T-helper 22 cell (primary cell): ENCODE measurements at places on chromosomes 5 and 9.

- DNase-seq: no peak
Measured at GRCh38 chr5:151873701-151874100, 51.0 kb downstream of the GLRA1 start.

GRCh38 chr9:137407590-137408300, 15.2 kb downstream of the EXD3 start:
- DNase-seq: no peak

GRCh38 chr9:92534204-92534603, 1.6 kb downstream of the ECM2 start:
- DNase-seq: no peak

DNA sequence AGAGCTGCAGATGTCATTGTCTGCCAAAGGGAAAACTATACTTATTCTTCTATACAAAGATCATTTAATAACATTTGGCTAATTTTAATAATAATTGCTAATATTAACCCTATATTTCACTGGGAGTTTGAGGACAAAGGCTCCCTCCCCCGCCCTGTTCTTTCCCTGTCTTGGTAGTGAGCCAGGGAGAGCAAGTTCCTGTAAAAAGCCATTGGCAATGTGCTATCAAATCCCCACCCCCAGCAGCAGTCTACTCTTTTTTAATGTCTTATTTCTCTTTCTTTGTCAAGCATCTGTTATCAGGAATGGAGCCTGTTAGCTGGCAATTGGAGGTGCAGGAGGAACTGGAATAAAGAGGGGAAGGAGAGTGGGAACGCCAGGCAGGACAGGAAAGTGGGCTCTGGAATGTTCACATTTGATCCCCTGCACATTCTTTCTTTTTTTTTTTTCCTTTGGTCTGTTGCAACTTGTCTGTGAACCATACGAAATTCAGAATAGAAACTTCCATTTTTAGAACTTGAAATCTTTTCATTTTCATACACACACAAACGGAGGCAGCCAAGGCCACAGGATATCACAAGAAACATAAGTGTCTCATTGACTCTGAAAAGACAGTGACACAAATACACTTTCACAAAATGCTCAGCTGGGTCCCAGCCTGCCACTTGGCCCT, 664.8 kb upstream of the ZNF608 start:
- DNase-seq: no peak

GRCh38 chr9:113474360-113475028, 11.0 kb downstream of the RGS3 start:
- no peak for DNase-seq

DNA sequence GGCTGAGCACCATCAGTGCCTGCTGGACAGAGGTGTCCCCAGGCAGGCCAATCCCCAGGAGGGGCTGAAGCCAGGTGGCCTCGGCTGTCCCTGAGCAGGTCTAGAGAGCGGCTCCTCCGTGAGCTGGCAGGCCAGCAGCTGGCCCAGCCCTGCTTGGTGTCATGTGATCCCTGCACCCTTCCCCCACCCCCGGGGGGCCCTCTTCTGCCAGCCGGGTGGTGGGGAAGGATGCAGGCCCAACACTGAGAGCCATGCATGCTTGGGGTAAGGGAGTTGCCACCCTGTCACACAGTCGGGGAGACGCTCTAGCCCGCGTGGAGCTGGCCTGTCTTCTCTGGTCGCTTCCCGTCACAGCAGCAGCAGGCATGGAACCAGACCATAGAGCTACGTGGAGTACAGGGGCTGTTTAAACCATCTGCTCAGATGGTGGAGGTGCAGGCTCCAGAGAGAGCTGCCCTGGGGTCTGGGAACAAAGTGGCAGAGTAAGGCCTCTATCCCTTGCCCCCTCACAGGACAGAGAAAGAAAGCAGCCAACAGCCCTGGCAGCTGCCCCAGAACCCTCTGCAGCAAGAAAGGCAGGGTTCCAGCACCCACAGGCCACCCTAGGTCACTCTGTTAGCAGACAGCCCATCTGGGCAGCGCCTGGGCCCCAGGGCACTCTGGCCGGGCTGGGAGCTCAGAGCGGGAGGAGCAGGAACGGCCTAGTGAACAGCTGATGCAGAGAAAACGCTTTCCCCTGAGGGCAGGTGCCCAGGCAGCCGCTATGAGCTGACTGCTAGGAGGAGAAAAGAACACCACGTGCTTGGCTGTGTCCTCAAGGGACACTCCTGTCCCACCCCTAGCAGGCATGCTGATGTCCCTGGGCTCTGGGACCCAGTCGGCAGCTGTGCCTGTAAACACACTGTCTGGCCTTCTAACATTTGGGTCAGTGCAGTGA, 6.8 kb downstream of the RALGDS start:
- DNase-seq: no peak

GRCh38 chr5:146254223-146254622, 50.8 kb downstream of the RBM27 start:
- DNase-seq: no peak

- DNase-seq: no peak
Measured at GRCh38 chr9:88983865-88984542, 7.3 kb upstream of the S1PR3 start.

DNA sequence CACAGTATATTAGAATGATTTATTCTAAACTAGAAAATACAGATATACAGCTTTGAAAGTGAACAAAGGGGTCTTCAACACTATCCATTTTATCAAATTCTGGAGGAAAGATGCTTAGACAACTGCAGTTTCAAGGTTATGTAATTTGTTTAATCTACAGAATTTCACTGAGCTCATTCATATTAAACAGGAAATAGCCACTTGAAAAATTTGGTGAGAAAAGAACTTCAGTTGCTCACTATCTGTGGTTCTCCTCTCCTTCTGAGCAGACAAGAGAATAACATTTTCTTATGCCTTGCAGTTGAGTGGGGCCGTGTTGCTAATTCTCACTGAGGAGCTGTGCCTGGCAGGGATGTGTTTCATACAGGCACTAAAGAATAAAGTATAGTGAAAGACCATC, 1428.2 kb downstream of the CDH12 start:
- no peak for DNase-seq

GRCh38 chr5:61625681-61626621, 293.9 kb downstream of the ZSWIM6 start:
- DNase-seq: no peak

GRCh38 chr5:147454996-147455677, 54.7 kb downstream of the DPYSL3 start:
- DNase-seq: no peak

- no peak for DNase-seq
Measured at GRCh38 chr5:106290841-106291240, 1379.9 kb downstream of the EFNA5 start.

- no peak for DNase-seq
Measured at GRCh38 chr5:73424556-73424977, 24.0 kb downstream of the FOXD1 start.

DNA sequence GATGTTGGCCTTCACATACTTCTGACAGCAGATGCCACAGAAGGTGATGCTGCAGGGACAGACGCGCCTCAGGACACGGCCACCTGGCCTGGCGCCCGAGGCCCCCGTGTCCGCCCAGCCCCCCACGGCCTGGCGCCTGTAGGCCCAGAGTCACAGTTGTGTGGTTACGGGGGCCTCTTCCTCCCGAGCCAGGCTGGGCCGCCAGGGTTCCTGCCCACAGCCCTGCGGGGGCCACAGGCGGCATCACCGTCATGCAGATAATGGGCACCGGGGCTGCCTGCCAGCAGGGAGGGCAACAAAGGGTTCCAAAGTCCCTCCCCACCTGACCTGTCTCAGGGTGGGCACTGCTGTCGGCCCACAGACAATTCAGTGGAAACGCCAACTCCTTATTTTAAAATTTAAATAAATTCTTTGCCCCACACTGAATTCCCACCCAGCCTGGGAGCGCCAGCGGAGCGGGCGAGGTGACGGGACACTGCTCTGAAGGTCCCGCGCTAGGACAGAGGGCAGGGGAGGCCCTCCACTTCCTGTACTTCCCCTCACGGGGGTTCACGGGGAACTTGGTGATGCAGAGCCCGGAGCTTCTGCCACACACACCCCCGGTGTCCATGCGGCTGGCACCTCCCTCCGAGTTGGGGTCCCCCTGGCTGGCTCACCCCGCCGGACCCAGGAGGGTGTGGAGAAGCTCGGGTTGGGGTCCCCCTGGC, 40.6 kb downstream of the EXOC3 start:
- no peak for DNase-seq

GRCh38 chr5:104048231-104048630, 485.6 kb upstream of the NUDT12 start:
- DNase-seq: no peak

- no peak for DNase-seq
Measured at GRCh38 chr9:119004618-119004990, 364.6 kb downstream of the BRINP1 start.

DNA sequence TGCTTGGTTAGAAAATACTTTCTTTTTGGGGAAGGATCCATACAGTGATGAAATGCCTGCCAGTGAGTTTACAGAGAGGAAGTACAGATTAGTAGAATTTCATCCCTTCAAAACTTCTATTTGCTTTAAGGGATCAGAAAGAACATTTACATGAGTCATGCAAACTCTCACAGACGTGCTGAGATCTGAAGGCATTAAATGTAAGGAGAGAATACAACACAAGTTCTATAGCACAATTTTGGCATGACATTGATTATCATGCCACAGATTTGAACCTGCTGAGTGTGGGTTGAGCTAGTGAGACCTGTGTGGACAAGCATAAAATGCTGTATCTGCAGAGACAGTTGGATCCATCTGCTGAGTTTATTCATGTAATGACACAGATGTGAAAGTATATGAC, 613.6 kb upstream of the SEMA6A start:
- no peak for DNase-seq

DNA sequence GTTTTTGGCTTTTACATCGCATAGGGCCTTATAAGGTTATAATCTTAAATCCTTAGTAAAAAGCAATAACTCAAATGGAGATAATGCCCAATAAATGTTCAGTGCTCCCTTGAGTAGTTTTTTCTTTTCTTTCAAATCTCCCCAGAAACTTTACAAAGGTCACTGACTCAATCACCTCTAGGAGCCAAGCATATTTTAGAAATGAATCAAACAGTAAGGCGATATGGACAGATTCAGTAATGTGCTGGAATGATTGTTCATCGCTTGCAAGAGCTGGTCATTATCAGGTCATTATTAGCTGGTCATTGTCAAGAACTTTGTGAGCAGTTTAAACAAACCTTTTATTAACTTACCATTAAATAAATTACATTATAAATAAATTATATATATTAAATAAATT, 130.4 kb upstream of the SLIT3 start:
- DNase-seq: no peak

- DNase-seq: no peak
Measured at GRCh38 chr5:27093279-27093678, 54.9 kb upstream of the CDH9 start.

GRCh38 chr9:123742009-123742767, 187.7 kb downstream of the DENND1A start:
- no peak for DNase-seq

DNA sequence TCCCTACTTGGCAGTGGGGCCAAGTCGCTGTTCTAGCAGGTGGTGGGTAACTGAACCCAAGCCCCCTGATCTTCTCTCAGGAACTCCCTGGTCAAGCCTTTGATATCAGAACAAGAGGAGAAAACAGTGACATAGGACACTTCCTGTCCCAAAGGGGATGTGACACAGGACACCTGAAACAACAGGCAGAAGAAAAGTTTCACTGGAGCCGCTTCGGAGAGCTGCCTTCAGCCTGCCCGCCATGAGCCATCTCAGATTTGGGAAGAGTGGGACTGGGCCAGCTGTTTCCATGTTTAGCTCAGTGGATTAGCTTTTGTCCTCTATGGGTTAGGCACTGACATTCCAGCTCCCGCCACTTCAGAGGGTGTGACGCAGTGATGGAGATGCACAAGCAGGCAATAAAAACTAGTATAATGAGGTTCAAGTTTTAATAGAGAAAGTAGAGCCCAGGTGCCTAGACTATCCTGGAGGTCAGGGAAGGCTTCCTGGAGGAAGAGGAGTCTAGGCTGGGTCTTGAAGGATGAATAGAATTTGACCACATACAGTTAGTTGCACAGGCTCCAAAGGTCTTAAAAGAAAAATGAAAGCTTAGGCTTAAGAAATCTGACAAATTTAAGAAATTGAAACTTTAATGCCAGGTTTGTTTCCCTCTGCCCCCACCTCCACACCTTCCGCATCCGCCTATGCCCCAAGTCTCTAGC, 104.1 kb upstream of the SPRY4 start:
- DNase-seq: no peak

GRCh38 chr9:125758986-125759763, 12.0 kb downstream of the PBX3 start:
- no peak for DNase-seq

GRCh38 chr5:43773478-43773844, 170.5 kb downstream of the NNT start:
- DNase-seq: no peak

DNA sequence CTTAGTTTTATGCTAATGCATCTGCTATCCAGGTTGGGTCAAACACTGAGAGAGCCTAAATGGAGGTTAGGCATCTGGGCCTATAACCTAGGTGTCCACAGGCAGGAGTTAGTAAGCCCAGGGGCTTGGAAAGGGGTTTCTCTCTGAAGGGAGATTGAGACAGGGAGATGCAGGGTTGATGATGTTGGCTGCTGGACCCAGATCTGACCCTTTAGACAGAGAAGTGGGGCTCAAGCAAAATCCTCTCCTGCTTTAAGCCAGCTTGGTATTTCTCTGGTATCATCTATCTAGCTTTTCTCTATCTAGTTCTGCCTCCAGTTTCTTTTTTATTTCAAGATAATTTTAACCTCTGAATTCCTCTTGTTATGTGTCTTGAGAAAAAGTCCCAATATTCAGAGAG, 18.3 kb upstream of the ANKRD55 start:
- no peak for DNase-seq

- no peak for DNase-seq
Measured at GRCh38 chr5:157214415-157214814, 33.8 kb downstream of the ITK start.

GRCh38 chr5:76971511-76971910, 18.7 kb downstream of the CRHBP start:
- DNase-seq: no peak

- no peak for DNase-seq
Measured at GRCh38 chr5:131994533-131995226, 16.8 kb downstream of the ACSL6 start.

- no peak for DNase-seq
Measured at GRCh38 chr9:112581469-112582176, 95.0 kb downstream of the KIAA1958 start.

DNA sequence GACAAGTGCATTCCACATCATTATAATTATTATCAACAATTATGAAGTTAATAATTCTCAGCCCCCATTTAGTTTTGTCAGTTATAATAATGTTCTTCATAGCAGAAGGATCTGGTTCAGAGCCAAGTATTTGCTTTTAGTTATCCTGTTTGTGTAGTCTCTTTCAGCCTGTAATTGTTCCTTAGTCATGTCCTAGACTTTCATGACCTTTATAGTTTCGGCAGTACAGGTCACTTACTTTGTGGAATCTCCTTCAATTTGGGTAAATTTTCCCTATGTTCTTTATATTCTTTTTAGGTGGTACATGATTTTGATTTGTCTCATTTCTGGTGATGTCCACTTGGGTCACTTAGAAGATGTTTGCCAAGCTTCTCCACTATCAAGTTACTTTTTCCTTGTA, 34.3 kb downstream of the UBE2R2 start:
- no peak for DNase-seq
